ENCODE measurements at places on chromosomes 6 and 20. TPM values are rescaled to one million over a fixed set of nuclear protein-coding genes. Genes with fewer than 3 reads are reported as not detected.

ARFGEF3 gene
- total RNA-seq: 1.1 TPM

DNA sequence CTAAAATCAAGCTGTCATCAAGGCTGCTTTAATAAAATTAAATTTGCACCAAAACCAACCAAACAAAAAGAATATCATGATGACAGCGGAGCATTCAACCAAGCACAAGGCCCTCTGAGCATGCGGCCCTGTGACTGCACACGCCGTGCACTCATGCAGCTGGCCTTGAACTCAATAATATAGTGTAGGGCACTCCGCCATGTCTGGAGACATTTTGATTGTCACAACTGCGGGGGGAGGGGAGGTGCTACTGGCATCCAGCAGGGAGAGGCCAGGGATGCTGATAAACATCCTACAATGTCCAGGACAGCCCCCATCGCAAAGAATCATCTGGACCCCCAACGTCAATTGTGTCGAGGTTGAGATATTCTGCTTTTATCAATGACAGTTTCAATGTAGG, 9.7 kb downstream of the MOCS3 start:
- no peaks in the 10 kb centered on the region for H3K36me3 ChIP-seq
- H3K27ac ChIP-seq: no peak overlapping the region
- H3K27me3 ChIP-seq: peaks cover 4% of the 10 kb centered on the region
- no peak overlapping the region for H3K4me3 ChIP-seq
- no peak for DNase-seq

DNA sequence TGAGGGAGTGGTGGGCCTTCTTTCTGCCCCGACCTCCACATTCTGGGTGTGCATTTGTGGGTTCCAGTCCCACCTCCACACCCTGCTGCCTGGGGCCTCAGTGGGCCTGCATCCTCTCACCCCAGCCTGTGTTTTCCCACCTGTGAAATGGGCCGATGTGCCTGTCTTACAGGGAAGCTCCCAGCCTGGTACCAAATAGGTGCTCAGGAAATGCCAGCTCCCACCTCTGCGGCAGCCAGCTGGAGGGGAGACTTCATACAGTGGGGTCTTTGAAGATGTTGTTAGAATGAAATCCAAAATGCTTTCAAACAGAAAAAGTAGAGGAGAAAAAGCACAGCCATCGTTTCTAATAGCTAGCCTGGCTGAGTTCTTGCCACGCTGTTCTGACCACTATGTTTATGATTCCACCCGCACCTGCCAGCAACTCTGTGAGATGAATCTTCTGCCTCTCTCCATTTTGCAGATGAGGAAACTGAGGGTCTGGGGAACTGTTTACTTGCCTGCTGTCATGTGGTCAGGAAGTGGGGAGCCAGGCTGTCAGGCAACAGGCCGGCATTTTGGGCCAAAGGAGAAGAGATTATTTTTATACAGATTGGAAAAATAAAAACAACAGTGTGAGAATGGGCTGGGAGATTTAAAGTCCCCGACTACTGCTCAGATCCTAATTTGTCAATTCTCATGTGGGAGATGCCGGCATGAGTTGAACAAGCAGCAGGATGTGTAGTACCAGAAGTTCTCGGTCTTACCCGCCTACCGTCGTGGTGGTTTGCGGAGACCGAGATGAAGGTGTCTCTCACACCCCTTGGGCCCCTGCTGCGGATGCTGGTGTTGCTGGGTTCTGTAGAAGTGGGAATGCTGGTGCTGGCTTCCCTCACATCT, 4.6 kb downstream of the TMEM181 start:
- no peak overlapping the region for H3K4me3 ChIP-seq
- DNase-seq: no peak
- no peaks in the 10 kb centered on the region for H3K27me3 ChIP-seq
- H3K36me3 ChIP-seq: no peaks in the 10 kb centered on the region
- peaks cover 15% of the 10 kb centered on the region for H3K4me1 ChIP-seq

MAS1 gene
- total RNA-seq: 0.09 TPM

- H3K4me1 ChIP-seq: no peaks in the 10 kb centered on the region
- H3K27ac ChIP-seq: no peak overlapping the region
- peak; percentile 53 for DNase-seq
- no peak overlapping the region for H3K4me3 ChIP-seq
- no peaks in the 10 kb centered on the region for H3K36me3 ChIP-seq
- no peaks in the 10 kb centered on the region for H3K27me3 ChIP-seq
These were observed 42.0 kb downstream of the ADGRB3 start for GRCh38 chr6:68677058-68677457.

ADGB gene
- total RNA-seq: 0.04 TPM

CLPSL1 gene
- total RNA-seq: not detected

DNA sequence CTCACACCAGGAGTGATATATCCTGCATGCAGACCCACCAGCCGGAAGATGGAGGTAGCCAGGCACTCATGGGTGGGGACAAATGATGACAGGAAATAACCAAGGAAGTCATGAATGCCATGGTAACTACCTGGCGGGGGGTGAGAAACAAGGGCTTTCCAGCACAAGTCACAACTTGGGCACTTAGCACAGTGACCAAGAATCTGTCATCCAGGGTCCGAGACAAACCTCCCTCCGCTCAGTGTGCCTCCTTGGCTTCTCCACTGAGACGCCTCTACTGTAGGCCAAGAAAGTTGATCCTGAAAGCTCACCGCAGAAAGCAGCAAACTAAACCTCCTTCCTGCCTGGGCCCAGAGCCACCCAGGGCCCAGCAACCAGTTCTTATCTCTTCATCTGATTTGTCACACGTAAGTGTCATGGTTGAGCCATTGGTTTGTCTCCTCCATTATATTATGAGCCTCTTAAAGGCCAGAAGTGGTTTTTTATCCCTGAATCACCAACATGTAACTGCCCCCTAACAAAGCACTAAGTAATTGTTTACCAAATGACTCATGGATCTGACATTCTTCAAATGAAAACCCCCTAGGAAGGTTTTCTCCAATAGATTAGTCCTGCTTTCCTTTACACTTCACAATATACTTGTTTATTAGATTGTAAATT, 84.3 kb upstream of the TAB2 start:
- no peak for DNase-seq
- no peak overlapping the region for H3K4me3 ChIP-seq
- no peak overlapping the region for H3K27ac ChIP-seq
- peaks cover 2% of the 10 kb centered on the region for H3K4me1 ChIP-seq
- peaks cover 3% of the 10 kb centered on the region for H3K27me3 ChIP-seq

OR12D3 gene
- total RNA-seq: not detected

CLVS2 gene
- total RNA-seq: 0.53 TPM

- no peak overlapping the region for H3K4me3 ChIP-seq
- H3K36me3 ChIP-seq: peaks cover 17% of the 10 kb centered on the region
- H3K27ac ChIP-seq: no peak overlapping the region
- no peaks in the 10 kb centered on the region for H3K4me1 ChIP-seq
These were observed 71.1 kb upstream of the THEMIS start for GRCh38 chr6:127971945-127972391.

HLA-DPB1 gene
- total RNA-seq: 12.1 TPM

GRCh38 chr6:10221178-10221577, 193.7 kb downstream of the TFAP2A start:
- no peak for DNase-seq
- no peak overlapping the region for H3K4me3 ChIP-seq
- H3K4me1 ChIP-seq: no peaks in the 10 kb centered on the region
- no peaks in the 10 kb centered on the region for H3K27me3 ChIP-seq

DNA sequence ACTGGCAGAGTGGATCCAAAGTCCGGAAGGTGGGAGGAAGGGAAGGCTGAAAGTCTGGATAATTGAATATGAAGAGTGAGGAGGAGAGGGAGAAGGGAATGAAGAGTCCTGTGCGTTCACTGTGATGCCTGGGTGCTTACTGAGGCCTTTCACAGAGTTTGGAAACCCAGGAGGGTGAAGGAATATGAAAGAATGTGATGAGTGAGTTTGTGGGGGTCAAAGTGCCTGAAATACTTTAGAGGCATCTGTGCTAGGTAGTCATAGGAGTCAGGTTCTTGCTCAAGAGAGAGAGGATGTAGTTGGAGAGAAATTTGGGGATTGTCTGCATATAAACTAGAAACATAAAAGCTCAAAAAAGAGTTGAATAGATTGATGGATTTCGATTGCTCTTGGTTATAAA, 20.7 kb downstream of the NKX2-4 start:
- H3K4me3 ChIP-seq: no peak overlapping the region
- no peaks in the 10 kb centered on the region for H3K27me3 ChIP-seq
- H3K27ac ChIP-seq: no peak overlapping the region

DNA sequence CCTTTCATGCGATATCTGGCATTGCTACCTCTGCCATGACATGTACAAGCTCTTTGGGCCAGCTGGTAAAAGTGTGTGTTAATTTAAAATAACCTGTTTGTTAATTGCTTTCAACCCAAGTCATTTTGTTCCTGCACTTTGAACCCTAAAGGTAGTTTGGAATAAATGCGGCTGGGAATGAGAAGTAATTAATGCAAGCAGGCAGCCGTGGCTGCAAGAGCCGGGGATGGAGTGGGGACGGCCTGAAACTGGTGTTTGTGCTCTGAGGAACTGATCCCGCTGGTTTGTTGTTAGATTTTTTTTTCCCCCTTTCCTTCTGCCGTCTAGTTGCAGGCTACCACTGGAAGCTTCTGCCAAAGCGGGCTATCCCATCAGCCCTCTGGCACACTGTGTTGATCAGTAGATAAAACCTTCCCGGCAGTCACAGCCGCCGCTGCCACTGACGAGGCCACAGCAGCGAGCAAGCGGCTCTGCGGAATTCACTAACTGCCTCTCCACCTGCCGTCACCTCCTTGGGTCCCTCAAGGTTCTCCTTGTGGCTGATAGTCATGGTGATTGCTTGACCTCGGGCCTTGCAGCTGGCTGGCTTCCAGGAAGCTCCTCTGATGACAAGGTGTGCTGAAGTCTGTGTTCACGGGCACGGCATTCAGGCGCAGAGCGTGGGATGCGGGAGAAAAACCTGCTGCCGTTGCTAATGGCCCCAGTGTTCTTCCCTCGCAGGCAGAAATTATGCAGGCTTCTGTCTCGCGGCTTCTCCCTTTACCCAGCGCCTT, 315.9 kb downstream of the TFAP2A start:
- DNase-seq: peak; percentile 4
- peaks cover 7% of the 10 kb centered on the region for H3K4me1 ChIP-seq
- H3K36me3 ChIP-seq: no peaks in the 10 kb centered on the region
- H3K27me3 ChIP-seq: no peaks in the 10 kb centered on the region

LRRC73 gene
- total RNA-seq: 0.22 TPM

DNA sequence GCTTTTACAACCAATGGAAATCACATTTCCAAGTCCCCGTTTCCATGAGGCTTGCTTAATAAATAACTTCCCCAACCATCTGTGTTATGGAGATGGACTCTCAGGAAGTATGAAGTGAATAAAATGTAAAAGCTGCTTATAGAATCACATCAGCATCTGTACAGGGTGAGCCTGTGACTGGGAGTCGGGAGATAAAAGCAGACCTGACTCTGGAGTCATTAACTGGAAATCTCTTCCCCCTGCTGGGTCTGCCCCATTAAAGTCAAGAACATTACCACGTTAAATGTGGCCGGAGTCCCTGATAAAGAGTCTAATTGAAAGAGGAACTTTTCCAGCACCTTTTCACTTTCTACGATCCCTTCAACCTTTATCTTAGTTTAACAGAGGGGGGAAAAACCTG, 368.5 kb downstream of the DOK5 start:
- no peak overlapping the region for H3K4me3 ChIP-seq
- no peak overlapping the region for H3K27ac ChIP-seq
- no peaks in the 10 kb centered on the region for H3K27me3 ChIP-seq
- H3K36me3 ChIP-seq: no peaks in the 10 kb centered on the region

DNA sequence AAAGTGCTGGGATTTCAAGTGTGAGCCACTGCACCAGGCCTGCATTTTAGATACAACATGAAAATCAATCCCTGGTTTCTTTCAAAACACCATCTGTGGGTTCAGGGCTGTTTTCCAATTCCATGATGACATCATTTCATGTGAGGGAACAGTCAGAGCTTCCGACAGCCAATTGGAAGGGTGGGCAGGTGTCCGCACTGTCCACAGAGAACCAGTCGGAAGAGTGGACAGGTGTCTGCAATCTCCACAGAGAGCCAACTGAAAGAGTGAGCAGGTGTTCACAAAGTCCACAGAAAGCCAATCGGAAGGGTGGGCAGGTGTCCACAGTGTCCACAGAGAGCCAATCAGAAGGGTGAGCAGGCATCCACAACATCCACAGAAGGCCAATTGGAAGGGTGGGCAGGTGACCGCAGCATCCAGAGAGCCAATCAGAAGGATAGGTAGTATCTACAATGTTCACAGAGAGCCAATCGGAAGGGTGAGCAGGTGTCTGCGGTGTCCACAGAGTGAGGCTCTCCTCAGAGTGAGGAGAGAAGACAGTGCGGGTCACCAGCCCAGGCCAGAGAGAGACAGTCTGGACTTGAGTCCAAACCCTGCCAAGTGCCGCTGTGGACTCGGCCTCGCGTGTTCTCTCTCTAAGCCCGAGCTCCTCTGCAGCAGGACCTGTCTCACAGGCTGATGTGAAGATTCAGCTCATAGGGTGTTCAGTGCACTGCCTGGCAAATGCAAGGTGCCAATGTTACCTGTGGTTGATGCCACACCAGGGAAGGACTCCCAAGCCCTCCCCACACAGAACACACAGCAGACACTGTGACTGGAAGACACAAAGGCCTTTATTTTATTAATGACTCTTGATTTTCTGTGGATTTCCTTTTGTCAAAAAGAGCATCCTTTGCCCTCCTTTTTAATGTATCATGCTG, 57.3 kb downstream of the DLL1 start:
- no peaks in the 10 kb centered on the region for H3K36me3 ChIP-seq
- H3K27ac ChIP-seq: no peak overlapping the region
- H3K27me3 ChIP-seq: peaks cover 8% of the 10 kb centered on the region
- DNase-seq: no peak

GRCh38 chr20:1315804-1316203, 13.1 kb downstream of the SDCBP2 start:
- no peaks in the 10 kb centered on the region for H3K27me3 ChIP-seq
- peaks cover 5% of the 10 kb centered on the region for H3K4me1 ChIP-seq
- H3K36me3 ChIP-seq: no peaks in the 10 kb centered on the region
- DNase-seq: no peak

AIF1 gene
- 29.2 TPM for total RNA-seq

DNA sequence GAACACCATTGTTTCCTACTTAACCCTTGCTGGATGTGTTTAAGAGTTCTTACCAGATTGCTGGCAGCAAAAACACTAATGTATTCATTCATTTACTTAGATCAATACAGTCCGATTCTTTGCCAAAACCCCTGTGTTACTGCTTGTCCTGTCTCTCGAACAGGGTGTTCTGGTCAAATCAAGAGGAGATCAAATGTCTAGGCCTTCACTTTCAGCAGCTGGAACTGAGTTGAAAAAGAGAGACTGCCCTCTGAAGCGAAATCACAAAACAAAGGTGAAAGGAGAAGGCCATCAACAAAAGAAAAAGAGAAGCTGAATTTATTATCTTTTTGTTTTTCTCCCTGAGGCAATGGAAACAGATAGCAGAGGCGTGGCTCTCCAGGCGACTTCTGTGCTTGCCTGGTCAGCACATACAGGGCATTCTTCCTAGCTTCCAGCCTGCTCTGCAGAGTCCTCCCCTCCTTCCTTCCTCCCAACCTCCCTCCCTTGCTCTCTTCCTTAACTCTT, 44.1 kb upstream of the GCM1 start:
- H3K36me3 ChIP-seq: no peaks in the 10 kb centered on the region
- DNase-seq: peak; percentile 52
- H3K4me1 ChIP-seq: no peaks in the 10 kb centered on the region
- H3K4me3 ChIP-seq: no peak overlapping the region
- H3K27ac ChIP-seq: peak overlapping the region; percentile 24
- H3K27me3 ChIP-seq: no peaks in the 10 kb centered on the region

HEBP2 gene
- total RNA-seq: 41.7 TPM

GRCh38 chr6:163876391-163876790, 461.9 kb downstream of the QKI start:
- no peaks in the 10 kb centered on the region for H3K36me3 ChIP-seq
- H3K4me3 ChIP-seq: no peak overlapping the region
- DNase-seq: no peak

- H3K36me3 ChIP-seq: no peaks in the 10 kb centered on the region
- H3K4me3 ChIP-seq: no peak overlapping the region
- no peak overlapping the region for H3K27ac ChIP-seq
- no peaks in the 10 kb centered on the region for H3K4me1 ChIP-seq
- no peak for DNase-seq
These were observed 241.8 kb downstream of the CDH4 start for GRCh38 chr20:61493798-61494305.
